Heart left ventricle (tissue), 16 donors: ENCODE measurements at places on chromosomes 1 and 21. TPM values are rescaled to one million over a fixed set of nuclear protein-coding genes. Genes with fewer than 3 reads are reported as not detected.

DNA sequence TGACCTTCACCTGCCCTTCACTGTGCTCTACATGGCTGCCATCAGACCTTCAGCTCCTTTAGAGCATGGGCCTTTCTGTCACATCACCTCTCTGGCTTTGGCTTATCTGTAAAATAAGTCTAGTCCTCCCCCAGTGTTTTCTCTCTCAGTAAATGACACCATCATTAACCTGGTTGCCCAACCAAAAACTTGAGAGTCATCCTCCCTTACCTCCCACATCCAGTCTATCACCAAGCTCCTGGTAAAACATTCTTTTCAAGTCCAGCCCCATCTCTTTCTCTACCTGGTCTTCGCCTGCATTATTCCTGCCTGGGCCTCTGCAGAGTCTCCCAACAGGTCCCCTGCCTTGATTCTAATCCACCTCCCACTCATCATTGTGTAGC lies 13.1 kb downstream of the SLC26A9 start:
- H3K4me3 ChIP-seq: no peak overlapping the region
- no peaks in the 10 kb centered on the region for H3K36me3 ChIP-seq
- peaks cover 5% of the 10 kb centered on the region for H3K4me1 ChIP-seq
- DNase-seq: no peak
- H3K27me3 ChIP-seq: no peaks in the 10 kb centered on the region

DNA sequence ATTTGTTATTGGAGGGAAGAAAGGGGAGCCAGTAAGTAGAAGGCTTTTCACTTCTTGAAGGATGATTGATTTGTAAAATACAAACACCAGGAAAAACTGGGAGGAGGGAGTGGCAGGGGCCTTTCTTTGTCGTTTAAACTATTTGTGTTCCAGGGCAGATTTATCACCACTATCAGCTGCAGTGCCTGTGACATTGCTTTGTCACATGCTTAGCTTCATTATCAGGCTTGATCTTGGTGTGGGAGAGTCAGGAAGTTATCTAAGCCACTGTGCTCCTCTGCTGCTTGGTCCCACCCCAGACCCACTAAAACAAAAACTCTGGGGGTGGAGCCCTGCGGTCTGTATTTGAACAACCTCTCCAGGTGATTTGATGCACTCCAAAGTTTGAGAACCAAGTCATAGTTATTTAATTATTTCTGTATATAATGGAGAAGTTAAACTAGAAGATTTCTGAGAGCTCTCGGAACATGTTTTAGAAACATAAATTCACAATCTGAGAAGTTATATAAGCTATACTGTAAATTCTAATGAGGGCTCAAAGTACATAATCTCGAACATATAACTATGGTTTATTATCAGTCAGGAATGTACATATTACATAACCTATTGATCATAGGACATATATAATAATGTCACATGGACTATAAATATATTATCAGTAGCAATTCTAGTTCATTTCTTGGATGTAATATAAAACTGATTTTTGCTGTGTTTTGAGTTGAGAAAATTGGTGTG lies 87.9 kb downstream of the CDC14A start:
- DNase-seq: peak; percentile 17
- no peaks in the 10 kb centered on the region for H3K36me3 ChIP-seq
- no peak overlapping the region for H3K27ac ChIP-seq
- peaks cover 60% of the 10 kb centered on the region for H3K4me1 ChIP-seq
- H3K4me3 ChIP-seq: no peak overlapping the region

GRCh38 chr1:197736685-197737084 lies 38.6 kb downstream of the DENND1B start:
- no peaks in the 10 kb centered on the region for H3K27me3 ChIP-seq
- no peak overlapping the region for H3K27ac ChIP-seq
- peaks cover 14% of the 10 kb centered on the region for H3K4me1 ChIP-seq
- no peak overlapping the region for H3K4me3 ChIP-seq

GRCh38 chr1:226662642-226663326 lies 76.3 kb downstream of the ITPKB start:
- peak overlapping the region; percentile 94 for H3K27ac ChIP-seq
- peak; percentile 78 for DNase-seq
- H3K4me1 ChIP-seq: peaks cover 100% of the 10 kb centered on the region
- H3K27me3 ChIP-seq: no peaks in the 10 kb centered on the region

DNA sequence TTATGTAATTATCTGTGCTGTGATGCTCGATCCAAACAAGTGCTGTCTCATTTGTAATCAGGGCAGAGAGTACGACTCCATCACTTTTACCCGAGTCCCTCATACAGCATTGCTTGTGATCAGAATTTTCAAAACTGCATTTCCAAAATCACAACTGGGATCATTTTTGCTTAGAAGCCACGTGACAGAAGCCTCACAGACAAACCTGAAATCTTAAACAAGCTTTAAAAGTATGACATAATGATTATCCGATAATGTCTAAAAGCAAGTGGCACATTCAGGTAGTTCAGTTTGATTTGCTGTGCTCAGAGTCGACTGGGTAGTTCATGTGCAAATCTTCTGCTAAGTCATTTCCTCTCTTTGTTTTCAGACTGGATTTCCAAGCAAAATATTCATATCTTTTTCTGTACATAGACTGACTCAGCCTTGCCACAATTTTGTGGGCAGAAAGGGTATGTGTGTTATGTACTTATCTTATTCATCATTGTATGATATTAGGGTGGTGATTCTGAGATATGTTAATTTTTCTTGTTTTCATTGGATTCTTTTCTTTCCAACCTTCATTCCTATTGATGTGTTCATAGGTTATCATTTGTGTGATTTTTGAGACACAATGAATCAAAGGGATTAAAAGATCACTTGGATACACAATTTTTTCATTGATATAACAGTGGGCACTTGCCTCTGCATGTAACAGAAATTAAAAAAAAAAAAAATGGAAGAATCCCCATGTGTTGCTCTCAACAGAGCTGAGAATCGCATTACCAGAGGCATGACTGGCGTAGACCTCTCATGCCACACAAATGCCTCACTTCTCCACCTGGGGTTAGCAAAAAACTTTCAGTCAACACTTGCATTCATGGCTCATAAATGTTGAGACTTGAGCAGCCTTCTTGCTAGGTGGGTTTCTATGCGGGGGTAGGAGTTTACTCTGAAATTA lies 355.7 kb downstream of the LTN1 start:
- no peaks in the 10 kb centered on the region for H3K27me3 ChIP-seq
- peak overlapping the region; percentile 3 for H3K27ac ChIP-seq

- DNase-seq: no peak
- H3K4me1 ChIP-seq: no peaks in the 10 kb centered on the region
- no peak overlapping the region for H3K4me3 ChIP-seq
- no peaks in the 10 kb centered on the region for H3K27me3 ChIP-seq
Observed at GRCh38 chr1:150397392-150398032, 33.6 kb downstream of the RPRD2 start.

DNA sequence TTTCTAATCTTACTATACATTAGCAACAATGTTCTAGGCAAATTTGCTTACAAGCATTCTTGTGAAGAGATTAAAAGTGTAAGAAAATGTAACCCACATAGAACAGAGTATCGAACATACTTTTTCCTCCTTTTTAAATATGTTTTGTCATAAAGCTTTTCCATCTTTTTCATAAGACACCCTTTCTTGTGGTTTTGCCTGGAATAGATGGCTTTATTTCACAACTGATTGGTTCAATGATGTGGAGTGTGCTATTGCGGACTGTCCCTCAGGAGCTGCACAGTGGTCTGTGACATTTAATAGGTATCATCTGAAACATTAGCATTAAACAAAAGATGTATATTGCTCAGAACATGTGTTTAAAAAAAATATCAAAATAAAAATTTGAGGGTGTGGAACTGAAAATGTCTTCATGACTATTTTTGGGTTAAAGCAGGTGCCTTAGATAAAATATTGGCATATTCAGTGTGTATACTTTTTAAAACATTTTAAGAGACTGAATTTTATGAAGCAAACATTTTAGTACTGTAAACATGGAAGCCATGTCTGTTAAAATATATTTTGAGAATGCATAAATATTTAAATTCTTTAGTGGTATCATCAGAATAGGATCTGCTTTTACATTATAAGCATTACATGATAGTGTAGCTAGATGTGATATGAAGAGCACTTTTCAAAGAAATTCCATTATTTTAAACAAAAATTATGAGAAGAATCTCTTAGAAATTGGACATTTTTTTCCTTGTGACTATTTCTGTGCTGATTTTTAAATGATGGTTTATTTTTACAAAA lies 48.3 kb upstream of the C1orf146 start:
- no peak overlapping the region for H3K27ac ChIP-seq
- no peak overlapping the region for H3K4me3 ChIP-seq
- peaks cover 12% of the 10 kb centered on the region for H3K36me3 ChIP-seq

DNA sequence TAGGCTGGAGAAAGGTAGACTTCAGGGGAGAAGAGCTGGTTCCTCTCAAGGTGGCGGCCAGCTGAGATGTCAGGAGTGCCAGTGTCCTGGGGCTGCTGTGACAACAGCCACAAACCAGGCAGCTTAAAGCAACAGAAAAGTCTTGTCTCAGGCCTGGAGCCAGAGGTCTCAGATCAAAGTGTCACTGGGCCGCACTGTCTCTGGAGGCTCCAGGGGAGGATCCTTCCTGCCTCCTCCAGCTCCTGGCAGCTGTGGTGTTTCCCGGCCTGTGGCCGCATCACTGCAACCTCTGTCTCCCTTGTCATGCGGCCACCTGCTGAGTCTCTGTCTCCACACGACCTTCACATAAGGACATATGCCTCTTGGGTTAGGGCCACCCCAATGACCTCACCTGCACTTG lies 24.4 kb upstream of the TSPEAR start:
- no peaks in the 10 kb centered on the region for H3K4me1 ChIP-seq
- H3K27ac ChIP-seq: no peak overlapping the region
- no peaks in the 10 kb centered on the region for H3K27me3 ChIP-seq
- no peak overlapping the region for H3K4me3 ChIP-seq

- peak; percentile 83 for DNase-seq
- H3K4me1 ChIP-seq: peaks cover 14% of the 10 kb centered on the region
- H3K27ac ChIP-seq: peak overlapping the region; percentile 86
- no peaks in the 10 kb centered on the region for H3K27me3 ChIP-seq
Observed at GRCh38 chr1:225467193-225468020, 39.6 kb upstream of the LBR start.

GRCh38 chr1:39393645-39394044 lies 97.8 kb upstream of the BMP8A start:
- peak overlapping the region; percentile 59 for H3K27ac ChIP-seq
- DNase-seq: no peak
- H3K27me3 ChIP-seq: no peaks in the 10 kb centered on the region
- no peak overlapping the region for H3K4me3 ChIP-seq
- peaks cover 10% of the 10 kb centered on the region for H3K36me3 ChIP-seq

- H3K4me1 ChIP-seq: no peaks in the 10 kb centered on the region
- no peak for DNase-seq
- H3K4me3 ChIP-seq: no peak overlapping the region
Observed at GRCh38 chr1:213049232-213049631, 1.8 kb upstream of the RPS6KC1 start.

DNA sequence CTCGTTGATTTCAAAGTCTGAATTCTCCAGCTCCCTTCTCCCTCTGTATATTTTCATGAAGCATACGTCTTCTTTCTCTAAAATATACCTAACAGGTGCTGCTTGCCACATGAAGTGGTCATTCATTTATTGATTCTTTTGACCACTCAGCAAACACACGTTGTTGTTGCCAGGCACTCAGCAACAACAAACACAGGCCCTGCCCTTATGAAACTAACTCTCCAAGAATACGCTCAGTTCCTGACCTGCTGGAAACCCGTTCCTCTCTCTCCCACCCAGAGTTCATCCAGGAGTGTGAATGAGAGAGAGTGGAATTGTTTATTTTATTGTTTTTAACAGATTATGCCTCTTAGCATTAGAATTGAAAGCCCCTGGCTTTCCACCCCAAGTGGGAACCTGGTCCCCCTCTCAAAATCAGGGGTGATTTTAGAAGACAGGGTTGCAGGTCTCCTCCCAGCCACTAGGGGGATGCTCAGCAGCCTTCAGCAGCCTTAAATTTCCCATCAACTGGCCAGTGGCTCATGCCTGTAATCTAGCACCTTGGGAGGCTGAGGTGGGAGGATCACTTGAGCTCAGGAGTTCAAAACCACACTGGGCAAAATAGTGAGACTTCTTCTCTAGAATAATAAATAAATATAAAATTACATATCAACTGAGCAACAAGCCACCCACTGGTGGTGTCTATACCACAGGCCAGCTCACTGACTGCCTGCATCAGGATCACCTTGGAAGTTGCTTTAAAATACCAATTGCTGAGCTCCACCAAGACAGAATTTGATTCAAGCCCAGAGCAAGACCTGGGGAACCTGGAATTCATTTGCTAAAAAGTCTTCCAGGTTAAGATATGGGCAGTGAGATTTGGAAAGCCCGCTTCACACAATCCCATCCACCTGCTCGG lies 181.0 kb upstream of the KLHDC7A start:
- no peak overlapping the region for H3K4me3 ChIP-seq
- DNase-seq: no peak
- no peaks in the 10 kb centered on the region for H3K4me1 ChIP-seq
- H3K36me3 ChIP-seq: no peaks in the 10 kb centered on the region
- H3K27me3 ChIP-seq: peaks cover 11% of the 10 kb centered on the region

DNA sequence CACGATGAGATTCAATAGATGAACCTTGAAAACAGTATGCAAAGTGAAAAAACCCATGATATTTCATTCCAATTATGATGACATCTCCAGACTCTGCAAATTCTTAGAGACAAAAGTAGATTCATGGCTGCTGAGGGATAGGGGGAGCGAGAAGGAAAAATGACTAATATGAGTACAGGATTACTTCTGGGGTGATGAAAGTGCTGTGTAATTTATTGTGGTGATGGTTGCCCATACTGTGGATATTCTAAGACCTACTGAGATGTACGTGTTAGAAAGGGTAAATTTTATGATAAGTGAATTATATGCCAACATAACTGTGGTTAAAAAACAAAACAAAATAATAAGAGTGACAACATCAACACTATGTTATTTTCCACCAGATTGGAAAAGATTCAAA lies 18.9 kb upstream of the RGS7 start:
- H3K4me1 ChIP-seq: no peaks in the 10 kb centered on the region
- H3K36me3 ChIP-seq: no peaks in the 10 kb centered on the region
- no peak overlapping the region for H3K4me3 ChIP-seq
- H3K27me3 ChIP-seq: no peaks in the 10 kb centered on the region
- no peak for DNase-seq

- no peak overlapping the region for H3K4me3 ChIP-seq
- no peaks in the 10 kb centered on the region for H3K27me3 ChIP-seq
- no peaks in the 10 kb centered on the region for H3K4me1 ChIP-seq
- H3K27ac ChIP-seq: no peak overlapping the region
Observed at GRCh38 chr21:23949493-23949892, 1657.8 kb downstream of the MRPL39 start.

- no peaks in the 10 kb centered on the region for H3K36me3 ChIP-seq
- H3K4me1 ChIP-seq: no peaks in the 10 kb centered on the region
- no peak overlapping the region for H3K27ac ChIP-seq
- no peak for DNase-seq
- H3K4me3 ChIP-seq: no peak overlapping the region
Observed at GRCh38 chr1:29974316-29974724, 738.0 kb downstream of the PTPRU start.

GRCh38 chr1:22437573-22437972 lies 14.1 kb upstream of the ZBTB40 start:
- no peak overlapping the region for H3K4me3 ChIP-seq
- H3K27me3 ChIP-seq: no peaks in the 10 kb centered on the region
- H3K4me1 ChIP-seq: peaks cover 5% of the 10 kb centered on the region
- no peak overlapping the region for H3K27ac ChIP-seq
- no peak for DNase-seq
- H3K36me3 ChIP-seq: no peaks in the 10 kb centered on the region

GPR52 gene
- 0.65 TPM for total RNA-seq

HFM1 gene
- 3.1 TPM for total RNA-seq

SUSD4 gene
- 2.2 TPM for total RNA-seq

PIGR gene
- total RNA-seq: not detected

FCGR3B gene
- 1.5 TPM for total RNA-seq

TMCC2 gene
- 0.97 TPM for total RNA-seq

FAM167B gene
- 9.7 TPM for total RNA-seq

LYPD8 gene
- not detected for total RNA-seq

CELA2B gene
- total RNA-seq: not detected

PYCR2 gene
- 53.6 TPM for total RNA-seq

RNF186 gene
- not detected for total RNA-seq
